ENCODE measurements at places on chromosomes 12 and 14.

DNA sequence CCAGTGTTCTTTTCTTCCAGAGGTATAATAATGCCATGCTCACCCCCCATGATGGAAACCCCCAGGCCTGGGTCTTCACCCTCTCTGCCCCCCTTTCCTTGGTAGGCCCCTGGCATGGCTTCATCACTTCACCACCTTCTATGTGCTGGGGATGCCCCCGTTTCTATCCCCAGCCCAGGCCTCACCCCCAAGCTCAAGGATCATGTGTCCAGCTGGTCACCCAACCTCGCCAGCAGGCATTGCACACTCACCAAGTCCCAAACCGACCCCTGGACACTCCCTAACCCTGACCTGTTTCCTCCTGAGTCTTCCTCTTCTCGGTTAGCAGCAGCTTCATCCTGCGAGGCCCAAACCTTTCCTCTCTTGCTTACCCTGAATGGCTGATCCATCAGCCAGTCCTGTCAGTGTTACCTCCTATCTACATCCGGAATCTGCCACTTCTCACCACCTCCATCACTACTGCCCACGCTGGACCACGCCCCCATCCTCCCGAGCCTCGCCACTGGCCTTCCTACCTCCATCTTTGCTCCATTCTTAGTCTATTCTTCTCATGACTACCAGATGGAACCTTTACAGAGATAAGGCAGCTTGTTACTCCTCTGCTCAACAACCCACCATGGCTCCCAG, 69.0 kb downstream of the MVK start:
- no peak for DNase-seq

DNA sequence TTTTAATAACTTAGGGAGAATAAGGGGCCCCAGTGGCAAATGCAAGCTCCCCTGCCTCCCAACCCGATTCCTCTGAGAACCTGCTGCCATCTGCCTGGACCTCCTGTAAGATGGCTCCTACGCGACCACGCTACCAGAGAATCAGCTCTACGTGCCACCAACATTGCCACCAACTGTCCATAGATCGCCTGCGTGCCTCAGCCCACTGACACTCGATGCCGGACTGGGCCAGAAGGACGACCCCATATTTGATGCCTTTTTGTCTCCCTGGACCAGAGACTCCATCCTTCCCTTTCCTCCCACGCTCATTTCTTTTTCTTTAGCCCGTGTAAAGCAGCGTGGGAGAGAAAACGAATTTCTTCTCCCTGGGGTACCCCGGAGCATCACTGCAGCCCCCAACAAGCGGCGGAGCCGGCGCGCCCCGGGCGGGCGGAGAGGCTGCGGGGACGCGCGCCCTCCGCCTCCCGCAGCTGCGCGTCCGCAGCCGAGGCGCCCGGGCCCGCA, 565 bp upstream of the KLHL42 start:
- DNase-seq: peak; percentile 54

GRCh38 chr12:61161961-61162360, 1098.2 kb upstream of the USP15 start:
- DNase-seq: no peak

DNA sequence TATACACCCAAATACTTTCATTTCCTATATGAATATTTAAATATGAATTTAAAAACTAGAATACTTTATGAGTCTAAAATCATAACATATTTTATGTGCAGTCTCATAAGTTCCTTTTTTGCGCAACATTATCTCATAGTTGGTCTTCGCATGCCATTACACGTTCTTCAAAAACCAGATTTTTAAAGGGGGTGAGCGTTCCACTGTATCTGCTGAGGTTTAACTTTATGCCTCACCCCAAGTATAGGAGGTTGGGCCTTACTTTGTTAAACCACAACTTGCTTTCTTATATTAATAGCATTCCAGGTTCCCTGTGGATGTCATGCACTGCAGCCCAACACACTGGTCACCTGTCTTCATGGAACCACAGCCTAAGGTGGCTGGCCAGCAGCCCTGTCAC, 118.6 kb downstream of the APAF1 start:
- DNase-seq: no peak

GRCh38 chr12:65924716-65925115, 100.4 kb downstream of the HMGA2 start:
- DNase-seq: no peak

GRCh38 chr14:102545461-102546265, 36.1 kb upstream of the ANKRD9 start:
- DNase-seq: no peak

- no peak for DNase-seq
These were observed 9.8 kb downstream of the DLK1 start for GRCh38 chr14:100736269-100737180.

DNA sequence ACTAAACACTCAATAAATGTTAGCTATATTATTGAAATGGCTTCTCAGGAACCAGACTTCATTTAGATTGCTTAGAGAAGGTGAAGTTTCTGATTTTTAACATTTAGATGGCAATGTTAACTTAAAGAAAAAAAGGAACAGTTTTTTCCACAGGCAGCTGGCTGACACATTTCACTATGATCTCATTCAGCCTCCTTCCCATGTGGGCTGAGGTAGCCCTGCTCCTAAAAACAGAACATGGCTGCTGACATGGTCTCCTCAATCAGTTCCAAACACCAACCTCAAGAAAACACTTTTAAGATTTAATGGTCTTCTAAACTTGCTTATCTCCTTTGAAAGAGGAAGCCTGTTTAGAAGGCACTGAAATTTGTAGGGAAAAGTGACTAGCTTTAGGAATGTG, 23.8 kb downstream of the GNS start:
- DNase-seq: no peak

DNA sequence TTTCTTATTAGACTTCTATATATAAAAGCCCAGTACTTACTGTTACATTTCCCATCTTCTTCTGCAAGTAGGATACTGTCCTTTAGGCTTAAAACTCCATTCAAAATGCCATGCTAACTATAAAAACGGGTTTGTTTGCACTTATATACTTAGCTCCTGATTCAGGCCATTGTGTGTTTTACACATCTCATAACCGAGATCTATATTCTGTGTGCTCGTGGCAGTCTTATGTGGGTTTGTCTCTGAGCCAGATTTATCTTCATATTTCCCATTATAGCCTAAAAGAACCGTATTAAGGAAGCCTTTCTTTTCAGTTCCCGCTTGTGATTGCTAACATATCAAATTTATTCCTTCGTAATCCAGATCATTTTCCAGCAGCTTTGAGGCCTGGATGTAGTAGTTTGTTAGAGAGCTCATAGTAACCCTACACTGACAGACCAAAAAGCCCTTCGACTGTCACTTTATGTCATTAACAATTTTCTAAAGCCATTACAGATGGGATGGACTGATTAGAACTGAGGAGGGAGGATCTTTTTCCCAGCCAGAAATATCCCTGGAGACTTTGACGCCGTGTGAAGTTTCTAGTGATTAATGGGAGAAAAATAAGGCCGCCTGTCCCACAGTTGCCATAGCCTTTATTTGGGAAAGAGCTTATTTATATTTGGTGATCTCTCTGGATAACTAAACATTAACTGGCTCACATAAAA, 508.5 kb downstream of the FOXG1 start:
- no peak for DNase-seq

GRCh38 chr12:19234171-19234704, 104.7 kb downstream of the PLEKHA5 start:
- DNase-seq: no peak

GRCh38 chr14:29102996-29103395, 336.4 kb downstream of the FOXG1 start:
- DNase-seq: no peak

DNA sequence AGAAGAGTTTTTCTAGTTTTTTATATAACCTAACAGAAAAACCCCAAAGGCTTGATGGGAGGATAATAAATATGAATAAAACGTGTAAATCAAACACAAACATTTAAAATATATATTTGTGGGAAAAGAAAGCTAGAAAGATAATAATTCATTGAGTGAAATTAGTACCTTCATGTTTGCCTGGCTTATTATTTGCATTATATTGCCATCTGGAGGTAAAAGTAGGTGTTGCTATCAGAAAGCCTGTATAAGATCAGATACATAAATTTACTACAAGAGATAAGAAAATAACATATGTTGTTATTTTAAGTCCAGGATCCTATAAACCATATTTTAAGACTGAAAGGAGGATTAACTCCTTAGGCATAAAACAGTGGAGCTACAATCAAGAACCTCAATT, 77.7 kb downstream of the NTS start:
- no peak for DNase-seq

DNA sequence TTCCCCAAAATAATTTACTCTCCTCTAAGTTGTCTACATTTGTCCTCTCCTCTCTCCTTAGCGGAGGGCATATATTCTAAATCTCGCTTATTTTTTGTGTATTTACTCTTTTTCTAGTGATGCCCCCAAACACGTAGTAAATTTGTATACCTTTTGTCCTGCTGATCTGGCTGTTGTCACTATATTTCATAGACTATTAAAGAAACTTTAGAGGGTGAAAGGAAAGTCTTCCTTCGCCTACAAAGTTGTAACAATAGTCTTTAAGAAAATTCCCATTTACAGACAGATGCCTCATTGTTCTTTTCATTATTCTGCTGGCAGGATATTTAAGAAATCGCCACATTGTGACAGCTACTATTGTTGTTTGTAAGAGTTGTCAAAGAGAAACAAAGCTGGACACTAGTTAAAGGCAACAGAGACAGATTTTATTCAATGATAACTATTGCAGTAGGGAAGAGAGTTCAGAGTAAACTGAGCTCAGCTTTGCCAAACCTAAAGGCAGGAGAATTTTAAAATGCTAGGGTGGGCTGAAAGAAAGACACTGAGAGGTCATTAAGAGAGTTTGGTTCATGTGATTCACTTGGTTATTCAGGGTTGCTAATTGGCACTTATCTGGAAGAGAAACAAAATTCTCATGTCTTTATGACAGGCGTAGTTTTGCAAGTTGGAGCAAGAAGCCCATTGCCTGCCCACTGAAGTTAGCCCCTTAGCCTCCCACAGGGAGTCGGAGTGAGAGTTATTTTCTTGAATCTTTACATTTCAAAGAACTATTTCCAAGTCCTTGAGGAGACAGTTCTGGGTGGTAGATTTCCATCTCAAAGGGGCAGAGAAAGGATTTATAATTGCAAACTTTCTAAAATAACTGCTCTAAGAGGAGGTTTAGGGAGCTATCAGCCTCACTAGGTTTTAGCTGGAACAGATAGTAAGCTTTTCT, 1272.5 kb upstream of the SEL1L start:
- DNase-seq: no peak

GRCh38 chr12:70918321-70918720, 2.2 kb downstream of the PTPRR start:
- DNase-seq: no peak

Data from DND-41 (cell line).